Myocyte (in vitro differentiated cells): ENCODE measurements at places on chromosomes 3 and 15. TPM values are rescaled to one million over a fixed set of nuclear protein-coding genes. Genes with fewer than 3 reads are reported as not detected.

- peak; percentile 86 for DNase-seq
Measured at GRCh38 chr15:63611177-63611576, 14.0 kb downstream of the FBXL22 start.

DNA sequence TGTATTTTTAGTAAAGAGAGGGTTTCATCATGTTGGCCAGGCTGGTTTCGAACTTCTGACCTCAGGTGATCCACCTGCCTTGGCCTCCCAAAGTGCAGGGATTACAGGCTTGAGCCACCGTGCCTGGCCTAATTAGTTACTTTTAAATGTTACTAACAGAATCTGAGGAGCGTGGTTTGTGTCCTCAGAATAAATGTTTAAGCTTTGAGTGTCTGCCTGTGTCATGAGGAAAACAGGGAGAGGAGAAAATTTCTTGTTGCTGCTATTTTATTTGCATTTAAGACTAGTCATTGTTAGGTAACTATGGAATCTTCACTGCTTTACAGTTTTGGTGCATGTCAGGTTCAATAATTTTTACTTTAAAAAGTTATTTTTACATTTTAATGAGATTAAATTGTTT, 68.8 kb downstream of the TCF12 start:
- no peak for DNase-seq

- DNase-seq, result no peak
Measured at GRCh38 chr3:27724459-27725197, 2.5 kb upstream of the EOMES start.

DNA sequence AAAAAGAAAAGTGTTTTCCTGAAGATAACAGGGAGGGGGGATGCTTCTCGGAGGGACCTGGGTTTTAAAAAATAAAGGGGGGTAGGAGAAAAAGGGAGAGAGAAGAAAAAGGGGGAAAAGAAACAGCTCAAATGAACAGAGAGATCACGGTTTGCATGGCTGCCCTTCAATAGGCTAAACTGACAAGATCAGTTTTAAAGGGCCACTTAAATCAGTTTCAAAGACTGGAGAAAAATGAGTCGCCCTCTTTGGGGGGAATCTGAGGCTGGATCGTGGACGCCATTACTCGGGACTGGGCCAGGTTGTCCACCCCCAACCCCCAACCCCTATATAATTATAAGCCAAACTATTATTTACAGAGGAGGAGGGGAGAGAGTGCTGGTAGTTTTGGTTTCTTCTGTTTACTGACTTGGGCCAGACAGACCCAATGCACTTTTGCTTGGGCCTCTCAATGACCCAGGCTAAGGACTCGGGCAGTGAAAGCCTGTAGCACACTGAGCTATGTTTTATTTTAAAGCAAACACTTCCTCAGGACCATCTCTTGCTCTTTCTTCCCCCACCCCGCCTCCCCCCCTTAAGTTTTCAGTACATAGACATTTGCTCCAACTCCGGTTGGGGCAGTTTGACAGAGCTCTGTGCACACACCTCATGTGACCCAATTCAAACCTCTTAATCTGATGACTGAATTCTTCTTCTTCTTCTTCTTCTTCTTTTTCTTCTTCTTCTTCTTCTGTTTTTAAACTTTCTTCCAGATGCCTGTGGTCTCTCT, 6.3 kb downstream of the NR2F2 start:
- DNase-seq, result peak; percentile 60

DNA sequence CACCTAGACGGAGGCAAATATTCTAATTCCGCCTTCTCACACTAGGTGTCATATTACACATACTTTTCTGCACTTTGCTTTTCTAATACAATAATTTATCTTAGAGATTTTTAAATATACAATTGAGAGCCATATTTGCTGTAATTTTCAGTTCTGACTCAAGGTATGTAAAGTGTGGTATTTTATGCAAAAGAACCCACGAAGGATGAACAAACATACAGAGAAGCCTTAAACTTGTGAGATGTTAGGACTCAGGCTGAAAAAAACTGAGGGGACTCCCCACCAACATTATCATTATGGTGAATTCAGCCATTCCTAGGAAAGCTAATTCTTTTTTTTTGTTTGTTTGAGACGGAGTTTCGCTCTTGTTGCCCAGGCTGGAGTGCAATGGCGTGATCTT, 9.6 kb downstream of the ZBTB11 start:
- DNase-seq, result no peak

DNA sequence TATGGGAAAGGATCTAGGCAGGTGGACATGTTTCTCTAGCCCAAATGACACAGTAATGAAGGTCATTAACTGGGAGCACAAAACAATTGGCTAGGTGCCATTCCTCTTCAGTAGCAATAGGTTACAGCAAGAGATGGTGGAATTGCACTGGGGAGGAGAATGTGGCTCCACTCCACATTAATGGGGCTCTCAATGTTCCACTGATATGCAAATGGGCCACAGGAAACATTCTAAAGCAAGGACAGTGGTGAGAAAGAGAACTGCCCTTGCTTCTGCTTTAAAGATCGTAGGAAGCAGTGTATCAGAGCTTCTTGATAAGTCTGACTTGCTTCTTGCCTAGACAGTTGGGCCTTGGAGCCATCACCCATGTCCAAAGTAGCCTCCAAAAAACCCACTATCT, 271.4 kb upstream of the PPP2R3A start:
- DNase-seq, result no peak

- DNase-seq, result no peak
Measured at GRCh38 chr3:4821975-4822374, 157.3 kb upstream of the BHLHE40 start.

GRCh38 chr3:58487140-58487886, 4.6 kb upstream of the KCTD6 start:
- DNase-seq, result peak; percentile 61

DNA sequence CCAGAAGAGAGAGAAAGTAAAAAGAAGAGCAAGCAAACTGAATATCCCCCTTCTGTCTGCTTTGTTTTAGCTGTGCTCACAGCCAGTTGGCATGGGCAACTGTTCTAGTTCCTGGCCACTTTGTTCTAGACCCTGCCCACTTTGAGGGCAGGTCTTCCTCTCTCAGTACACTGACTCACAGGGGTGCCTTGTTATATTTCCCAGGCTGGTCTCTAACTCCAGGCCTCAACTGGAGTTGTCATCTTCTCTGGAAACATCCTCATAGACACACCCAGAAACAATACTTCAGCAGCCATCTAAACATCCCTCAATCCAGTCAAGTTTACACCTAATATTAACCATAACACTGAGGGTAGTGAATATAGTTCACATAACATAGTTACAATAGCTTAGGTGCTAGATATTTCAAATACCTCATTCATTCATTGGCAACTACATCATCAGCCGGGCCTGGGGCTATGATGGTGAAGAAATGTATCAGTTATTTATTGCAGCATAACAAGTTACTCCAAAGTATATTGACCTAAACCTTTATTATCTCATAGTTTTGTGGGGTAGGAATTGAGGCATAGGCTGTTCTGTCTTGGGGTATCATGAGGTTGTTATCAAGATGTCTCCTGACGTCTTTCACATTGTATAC, 106.0 kb downstream of the UBE2E2 start:
- DNase-seq, result no peak

RBPMS2 gene
- total RNA-seq, result not detected in 2 replicates

NUP210 gene
- total RNA-seq, result not detected in 2 replicates

TNNC1 gene
- 3,730 and 3,876 TPM in 2 replicates for total RNA-seq

IL5RA gene
- not detected in 2 replicates for total RNA-seq

AVEN gene
- 69.2 and 77.7 TPM in 2 replicates for total RNA-seq

GP5 gene
- total RNA-seq, result 0.31 TPM in 1 of 2 replicates, not detected in the other

RBM5 gene
- 158 and 160 TPM in 2 replicates for total RNA-seq

CCDC50 gene
- 51.0 and 67.0 TPM in 2 replicates for total RNA-seq

SEMA5B gene
- total RNA-seq, result 0.08 and 0.94 TPM in 2 replicates
